RKO (cell line): ENCODE measurements at places on chromosomes 6 and 20.
A peak's percentile ranks its signal among the peaks of the same experiment; 100 is the strongest.

DNA sequence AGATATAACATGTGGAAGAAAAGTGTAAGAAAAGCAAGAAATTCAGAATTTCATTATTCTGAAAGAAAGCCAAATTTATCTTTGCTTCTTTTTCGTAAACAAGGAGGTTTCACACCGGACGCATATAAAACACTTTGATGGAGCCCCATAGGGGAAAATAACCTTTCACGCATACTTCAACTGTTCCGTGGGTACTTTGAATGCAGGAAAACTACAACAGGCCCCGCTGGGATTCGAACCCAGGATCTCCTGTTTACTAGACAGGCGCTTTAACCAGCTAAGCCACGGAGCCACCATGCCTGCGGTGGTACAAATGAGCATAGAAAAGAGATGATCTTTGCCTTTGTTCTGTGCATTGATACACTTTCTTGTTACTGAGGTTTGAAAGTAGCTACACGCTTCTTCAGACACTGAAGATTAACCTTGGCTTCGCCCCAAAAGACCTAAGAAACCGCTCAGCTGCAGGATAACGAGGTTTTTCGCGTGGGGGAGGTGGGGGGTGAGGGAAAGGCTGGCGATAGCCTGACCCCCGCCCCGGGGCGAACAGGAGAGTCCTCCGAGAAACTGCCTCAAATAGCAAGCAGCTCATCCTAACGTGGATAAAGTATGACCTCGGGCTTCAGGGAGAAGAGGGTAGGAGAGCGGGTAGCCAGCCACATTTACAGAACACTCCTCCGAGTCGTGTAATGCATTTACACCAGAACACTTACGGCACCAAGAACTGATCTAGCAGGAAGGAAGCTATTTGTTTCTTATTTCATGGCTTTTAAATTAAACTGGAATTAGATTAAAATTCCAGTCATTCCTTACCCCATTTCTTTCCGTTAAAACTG lies 5.3 kb upstream of the HMGN4 start:
- DNase-seq, result peak; percentile 91

DNA sequence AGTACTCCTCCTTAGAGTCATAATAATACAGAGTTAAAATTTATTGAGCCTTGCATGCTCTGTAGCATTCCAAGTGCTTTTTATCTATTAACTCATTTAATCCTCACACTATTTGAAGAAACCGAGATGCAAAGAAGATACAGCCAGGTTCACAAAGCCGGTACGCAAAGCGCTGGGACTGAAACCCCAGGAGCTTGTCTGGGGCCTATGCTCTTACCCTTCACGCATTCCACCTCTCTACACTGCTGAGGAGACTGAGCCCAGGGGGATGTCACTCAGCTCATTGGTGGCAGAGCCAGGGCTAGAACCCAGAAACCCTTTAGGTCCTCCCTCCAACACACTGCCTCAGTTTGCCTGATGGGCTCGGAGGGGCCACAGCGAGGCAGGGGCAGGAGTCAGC lies 19.7 kb upstream of the MRPS18A start:
- no peak for DNase-seq

- DNase-seq, result peak; percentile 31
Observed at GRCh38 chr20:31948008-31948407, 3.8 kb downstream of the PDRG1 start.

DNA sequence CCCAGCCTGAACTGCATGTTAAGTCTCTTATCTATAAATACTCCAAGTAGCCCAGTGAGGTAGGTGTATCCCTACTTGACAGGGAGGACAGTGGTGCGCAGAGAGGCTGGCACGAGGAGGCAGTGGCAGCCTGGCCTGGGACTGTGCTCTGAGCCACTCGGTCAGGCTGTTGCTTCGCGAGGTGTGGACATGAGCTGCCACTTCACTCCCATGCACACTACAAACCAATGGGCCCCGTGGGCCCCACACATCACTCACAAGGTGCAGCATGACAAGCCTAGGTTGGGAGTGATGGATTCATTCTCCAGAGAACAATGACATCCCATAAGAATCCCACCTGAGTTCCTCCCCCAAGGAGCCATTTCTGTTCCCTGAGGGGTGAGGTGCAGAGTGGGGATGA lies 54.9 kb downstream of the TMEM242 start:
- DNase-seq, result no peak

DNA sequence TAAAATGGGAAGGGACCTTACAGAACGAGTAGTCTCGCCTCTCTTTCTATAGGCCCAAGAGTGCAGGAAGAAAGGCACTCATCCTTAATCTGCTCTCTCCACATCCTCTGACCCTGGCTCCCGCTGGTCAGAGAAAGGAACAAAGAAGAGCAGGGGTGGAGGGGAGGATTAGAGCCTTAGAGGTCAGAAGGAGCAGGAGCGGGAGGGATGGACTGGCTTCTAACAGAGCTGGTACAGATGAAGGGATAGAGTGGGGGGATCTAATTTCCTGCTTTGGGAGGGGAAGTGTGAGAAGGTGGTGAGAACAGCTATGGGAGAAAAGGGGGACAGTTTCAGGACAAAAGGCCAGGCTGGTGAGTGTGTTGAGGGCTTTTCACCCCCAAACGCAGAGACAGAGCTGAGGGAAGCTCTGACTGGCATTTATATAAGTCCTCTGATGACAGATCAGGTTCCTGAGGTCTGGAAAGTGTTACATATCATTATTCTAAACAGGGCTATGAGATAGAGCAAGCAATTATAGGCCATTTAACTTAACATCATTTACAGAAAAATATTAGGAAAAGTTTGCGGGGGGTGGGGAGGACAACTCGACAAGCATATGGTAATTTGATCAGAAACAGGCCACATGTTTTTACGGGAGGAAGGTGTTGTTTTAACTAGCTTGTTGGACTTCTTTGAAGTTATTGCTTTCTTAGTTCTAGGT lies 111.1 kb downstream of the FOXC1 start:
- no peak for DNase-seq

DNA sequence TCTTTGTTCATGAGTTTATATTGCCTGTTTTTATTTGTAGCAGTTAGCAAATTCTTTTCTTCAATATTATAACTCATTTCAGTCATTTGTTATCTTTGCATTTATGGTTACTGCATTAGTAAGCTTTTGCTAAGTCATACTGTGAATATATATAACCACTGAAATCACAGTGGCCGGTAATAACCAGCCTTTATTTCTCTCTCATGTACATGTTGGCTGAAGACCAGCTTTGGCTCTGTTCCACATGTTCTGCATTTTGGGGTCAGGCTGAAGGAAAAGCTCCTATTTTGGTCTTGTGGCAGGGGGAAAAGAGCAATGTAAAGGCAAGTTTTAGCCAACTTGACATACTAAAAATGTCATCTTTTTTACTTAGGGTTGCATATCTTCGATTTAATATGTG lies 276.3 kb downstream of the BCKDHB start:
- no peak for DNase-seq

DNA sequence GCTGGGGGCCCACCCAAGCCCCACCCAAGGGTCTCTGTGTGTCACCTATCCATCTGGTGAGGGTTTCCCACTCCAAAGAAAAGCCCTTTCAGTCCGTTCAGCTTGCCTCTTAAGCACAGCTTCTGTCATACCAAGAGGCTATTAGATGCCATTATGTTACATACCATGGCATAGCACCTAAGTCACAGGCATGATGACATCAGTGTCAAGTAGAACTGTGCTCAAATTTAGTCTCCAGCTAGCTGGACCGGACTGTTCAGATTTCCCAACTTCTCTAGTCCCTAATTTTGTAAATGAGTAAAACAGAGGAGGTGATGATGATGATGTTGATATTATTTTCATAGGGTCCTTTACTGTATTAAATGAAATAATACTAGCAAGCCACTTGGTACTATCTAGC lies 19.2 kb upstream of the PLEKHG1 start:
- no peak for DNase-seq

DNA sequence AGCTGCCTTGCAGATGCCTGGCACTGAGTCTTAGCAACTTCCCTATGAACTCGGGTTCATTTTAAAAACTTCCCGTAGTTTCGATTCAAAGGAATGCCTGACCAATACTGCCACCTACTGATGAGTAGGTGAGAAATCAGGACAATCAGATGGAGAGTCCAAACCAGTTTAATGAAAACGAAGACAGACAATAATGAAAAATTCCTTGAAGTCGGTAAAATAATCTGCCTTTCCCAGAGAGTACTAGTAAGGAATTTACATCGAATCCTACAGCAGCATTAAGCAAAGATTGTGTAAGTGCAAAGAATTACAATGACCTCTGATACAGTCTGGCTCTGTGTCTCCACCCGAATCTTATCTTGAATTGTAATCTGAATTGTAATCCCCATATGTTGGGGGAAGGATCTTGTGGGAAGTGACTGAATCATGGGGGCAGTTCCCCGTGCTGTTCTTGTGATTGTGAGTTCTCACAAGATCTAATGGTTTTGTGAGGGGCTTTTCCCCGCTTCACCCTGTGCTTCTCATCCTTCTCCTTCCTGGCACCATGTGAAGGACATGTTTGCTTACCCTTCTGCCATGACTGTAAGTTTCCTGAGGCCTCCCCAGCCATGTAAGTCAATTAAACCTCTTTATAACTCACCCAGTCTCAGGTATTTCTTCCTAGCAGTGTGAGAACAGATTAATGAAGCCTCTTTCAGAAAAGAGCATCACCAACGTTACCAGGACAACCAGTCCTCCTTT lies 134.4 kb downstream of the ARHGAP18 start:
- peak; percentile 75 for DNase-seq

GRCh38 chr6:111113336-111114086 lies 26.2 kb downstream of the SLC16A10 start:
- peak; percentile 43 for DNase-seq

DNA sequence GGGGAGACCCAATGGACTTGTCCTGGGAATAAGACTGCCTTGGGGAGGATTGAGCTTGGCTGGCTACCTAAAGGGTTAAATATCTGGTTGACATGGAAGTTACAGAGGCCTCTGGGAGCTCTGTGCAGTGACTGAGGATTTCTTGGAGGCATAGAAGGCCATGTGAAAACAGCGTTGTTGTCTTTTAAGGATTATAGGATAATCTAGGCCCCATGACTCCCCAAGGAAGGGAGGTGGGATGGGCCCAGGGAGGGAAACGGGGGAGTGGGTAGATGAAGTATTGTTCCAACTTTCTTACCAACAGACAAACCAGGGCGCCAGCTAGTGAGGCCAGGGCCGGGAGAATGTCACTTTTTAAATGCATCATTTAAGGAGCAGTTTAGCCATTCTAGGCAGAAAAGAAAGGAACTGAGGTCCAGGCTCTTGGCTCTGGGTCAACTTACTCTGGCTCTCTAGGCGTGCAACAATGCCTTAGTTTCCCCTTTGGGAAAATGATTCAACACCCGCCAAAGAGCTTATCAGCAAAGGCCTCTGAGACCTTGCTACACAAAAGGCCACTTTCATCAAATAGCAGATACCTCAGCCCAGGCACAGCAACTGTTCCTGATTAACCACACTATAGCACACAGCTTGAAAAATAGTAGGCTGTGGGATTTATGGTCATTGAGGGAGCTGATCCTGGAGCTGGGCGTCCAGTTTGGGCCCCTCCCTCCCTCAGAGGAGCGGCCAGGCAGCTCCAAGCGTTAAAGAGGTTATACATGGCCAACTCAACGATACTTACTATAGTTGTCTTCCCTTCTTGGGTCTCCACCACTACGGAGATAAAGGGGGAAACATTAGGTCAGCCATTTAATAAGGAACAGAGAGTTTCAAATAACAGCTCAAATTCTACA lies 7.0 kb downstream of the MRPS18A start:
- DNase-seq, result no peak

GRCh38 chr6:109296971-109297372 lies 85.3 kb downstream of the CD164 start:
- no peak for DNase-seq

- DNase-seq, result no peak
Observed at GRCh38 chr6:170130201-170130621, 160.7 kb downstream of the DLL1 start.

- no peak for DNase-seq
Observed at GRCh38 chr20:54237116-54237943, 29.4 kb downstream of the PFDN4 start.

DNA sequence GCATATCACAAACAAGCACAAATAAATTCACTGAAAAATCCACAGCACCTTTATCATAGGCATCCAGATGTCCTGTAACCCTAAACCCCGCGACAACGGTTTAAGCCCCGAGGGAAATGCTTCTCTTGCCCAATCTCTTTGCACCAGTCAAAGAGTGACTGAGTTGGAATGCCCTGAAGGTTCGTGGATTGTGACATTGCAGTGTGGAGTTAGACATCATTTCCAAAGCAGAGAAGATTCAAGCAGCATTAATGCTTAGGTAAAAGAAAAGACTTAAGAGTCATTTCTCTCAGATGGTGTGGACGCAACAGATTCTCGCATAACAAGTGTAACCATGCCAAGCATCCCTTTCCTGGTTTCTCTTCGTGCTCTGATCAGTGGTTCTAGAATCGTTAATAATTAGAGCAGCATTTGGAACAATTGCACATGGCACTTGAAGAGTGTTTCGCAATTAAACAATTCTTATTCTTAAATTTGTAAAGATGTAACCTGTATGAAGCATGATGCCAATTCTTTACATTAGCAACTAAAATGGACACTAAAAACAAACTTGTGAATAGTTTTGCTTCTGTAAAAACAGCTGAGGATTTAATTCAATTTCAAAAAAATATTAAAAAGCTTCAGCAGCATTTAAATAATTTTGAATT lies 121.6 kb downstream of the HIVEP2 start:
- DNase-seq, result no peak

DNA sequence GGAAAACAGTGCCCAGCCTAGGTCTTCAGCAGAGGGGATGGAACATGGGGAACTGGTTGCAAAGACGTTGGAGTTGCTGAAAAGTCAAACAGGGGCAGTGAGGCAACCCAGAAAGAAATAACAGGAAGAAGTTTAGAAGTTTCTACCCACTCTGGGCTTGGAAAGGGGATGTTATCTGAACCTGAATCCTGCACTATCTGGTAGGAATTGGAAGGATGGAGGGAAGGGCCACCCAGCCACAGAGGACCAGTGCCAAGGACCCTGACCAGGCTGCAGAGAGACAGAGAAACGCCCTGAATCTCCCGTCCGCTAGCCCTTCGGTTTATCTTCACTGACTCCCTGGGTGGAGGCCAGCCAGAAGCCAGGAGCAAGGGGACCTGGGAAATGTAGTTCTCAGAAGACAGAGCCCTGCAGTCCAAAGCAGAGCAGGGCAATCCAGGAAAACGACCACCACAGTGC lies 217.3 kb upstream of the RREB1 start:
- no peak for DNase-seq

DNA sequence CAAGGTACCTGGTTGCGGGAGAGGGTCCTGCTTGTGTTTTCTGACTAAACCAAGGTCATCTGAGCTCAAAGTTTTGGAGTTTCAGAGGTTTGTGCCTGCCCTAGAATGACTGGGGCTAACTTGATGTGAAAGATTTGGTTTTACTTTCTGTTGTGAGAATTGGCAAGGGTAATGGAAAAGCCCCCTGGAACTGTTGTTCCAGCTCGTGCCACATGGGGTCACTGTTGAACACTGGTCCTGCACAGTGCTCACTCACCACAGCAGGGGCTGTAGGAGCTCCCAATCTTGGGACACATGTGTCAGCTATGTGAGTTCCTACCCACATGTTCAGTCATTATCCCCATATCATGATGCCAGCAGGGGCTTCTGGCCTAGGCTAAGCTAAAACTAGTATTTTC lies 6.5 kb downstream of the TGM6 start:
- peak; percentile 42 for DNase-seq
